ENCODE measurements at places on chromosomes 3 and 15.

GRCh38 chr3:141240286-141240685 is 8.7 kb downstream of the PXYLP1 start:
- no peak for DNase-seq

- DNase-seq: peak; percentile 41
Observed at GRCh38 chr3:65170390-65171042, 482.7 kb upstream of the ADAMTS9 start.

DNA sequence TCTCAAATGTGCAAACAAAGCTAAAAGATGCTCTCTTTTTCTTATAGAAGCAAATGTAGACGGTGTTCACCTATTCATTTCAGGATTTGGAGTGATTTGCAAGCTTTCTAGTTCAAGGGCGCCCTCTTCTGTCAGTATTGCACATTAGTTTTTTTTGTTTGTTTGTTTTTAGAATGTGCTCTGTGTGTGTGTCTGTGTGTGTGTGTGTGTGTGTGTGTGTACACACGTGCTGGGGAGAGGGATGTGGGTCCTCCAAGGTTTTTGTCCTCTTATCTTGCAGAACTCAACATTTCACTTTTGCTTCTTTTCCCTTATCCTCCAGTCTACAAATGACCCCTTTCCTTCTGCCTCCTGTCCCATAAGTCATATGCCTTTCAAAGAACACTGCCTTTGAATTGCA is 23.5 kb downstream of the DNAH1 start:
- peak; percentile 56 for DNase-seq

DNA sequence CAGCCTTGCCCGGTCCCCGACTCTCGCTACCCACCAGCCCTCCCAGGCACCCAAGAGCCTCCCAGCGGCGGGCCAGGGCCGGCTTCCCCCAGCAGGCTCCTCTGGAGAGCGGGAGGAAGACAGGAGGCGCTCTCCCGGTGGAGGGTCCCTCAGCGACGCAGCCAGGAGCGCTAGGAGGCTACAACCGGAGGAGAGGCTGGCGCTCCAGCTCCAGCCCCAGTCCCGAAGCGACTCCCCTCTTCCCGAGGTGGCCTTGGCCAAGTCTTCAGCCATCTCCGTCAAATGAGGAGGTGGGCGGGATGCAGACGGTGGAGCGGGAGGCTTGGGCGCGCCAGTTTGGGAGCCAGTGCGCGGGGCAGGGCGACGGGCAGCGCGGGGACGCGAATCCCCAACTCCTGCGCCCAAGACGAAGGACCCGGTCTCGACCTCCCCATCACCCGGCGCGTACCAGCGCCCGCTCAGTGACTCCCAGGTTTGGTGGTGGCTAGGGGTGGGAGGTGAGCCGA is 722 bp downstream of the CHRNA3 start:
- DNase-seq: no peak

DNA sequence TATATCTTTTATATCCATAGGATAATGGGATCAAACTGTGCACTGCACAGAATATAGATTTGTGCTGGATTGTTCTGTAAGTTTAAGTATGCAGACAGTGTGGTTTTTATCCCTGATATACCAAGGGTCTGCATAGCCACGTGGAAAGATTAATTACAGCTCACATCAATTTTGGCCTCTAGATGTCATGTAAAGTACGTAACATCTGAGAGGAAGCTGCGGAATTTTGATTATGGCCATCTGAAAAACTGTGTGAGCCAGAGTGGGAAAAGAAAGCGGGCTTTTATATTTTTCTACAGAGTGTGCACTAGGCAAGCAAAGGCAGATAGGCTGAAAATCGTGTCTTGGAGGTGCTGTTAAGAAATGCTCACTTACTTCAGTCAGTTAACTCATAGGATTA is 562.7 kb downstream of the GBE1 start:
- no peak for DNase-seq

- DNase-seq: no peak
Observed at GRCh38 chr3:146709969-146710368, 104.8 kb upstream of the PLSCR5 start.

GRCh38 chr15:74227968-74228722 is 8.0 kb upstream of the CCDC33 start:
- no peak for DNase-seq

GRCh38 chr3:31077021-31077601 is 182.7 kb upstream of the GADL1 start:
- peak; percentile 58 for DNase-seq

Data from GM04504 (cell line).